Activated CD8-positive, alpha-beta T cell treated with anti-CD3 and anti-CD28 coated beads for 36 hours (primary cell): ENCODE measurements at places on chromosomes 11 and 22. TPM values are rescaled to one million over a fixed set of nuclear protein-coding genes. Genes with fewer than 3 reads are reported as not detected.

DNA sequence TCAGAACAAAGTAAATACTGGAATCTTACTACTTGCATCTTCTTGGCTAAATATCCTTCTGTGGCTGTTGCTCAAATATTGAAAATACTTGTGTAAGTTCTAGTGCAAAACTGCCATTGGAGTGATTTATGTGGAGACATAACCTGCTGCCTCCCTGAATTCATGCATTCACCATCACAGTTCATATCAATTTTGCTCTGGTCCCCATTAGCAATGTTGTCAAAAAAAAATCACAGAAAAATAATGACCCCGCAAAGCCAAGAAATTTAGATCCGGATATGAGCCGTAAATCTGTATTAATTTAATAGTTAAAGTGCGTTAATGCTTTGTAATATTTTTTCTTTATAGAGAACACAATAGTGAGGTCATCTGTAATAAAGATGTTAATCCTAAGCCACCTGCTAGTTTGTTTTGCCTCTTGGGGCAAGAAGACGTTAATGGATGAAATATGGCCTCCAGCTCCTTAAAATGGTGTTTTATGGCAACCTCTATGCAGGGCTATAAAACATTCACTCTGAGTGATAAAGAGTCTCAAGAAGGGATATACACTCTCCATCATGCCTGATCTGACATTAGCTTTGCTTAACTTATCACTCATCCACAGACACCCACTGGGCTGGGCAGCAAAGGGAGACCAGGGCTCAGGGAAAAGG is 255.9 kb downstream of the INSC start:
- peaks cover 7% of the 10 kb centered on the region for H3K27me3 ChIP-seq
- H3K4me3 ChIP-seq, result no peak overlapping the region
- no peak overlapping the region for H3K27ac ChIP-seq
- no peaks in the 10 kb centered on the region for H3K4me1 ChIP-seq

- H3K27me3 ChIP-seq, result peaks cover 17% of the 10 kb centered on the region
- peaks cover 5% of the 10 kb centered on the region for H3K36me3 ChIP-seq
- DNase-seq, result no peak
- peaks cover 8% of the 10 kb centered on the region for H3K4me1 ChIP-seq
- no peak overlapping the region for H3K27ac ChIP-seq
Measured at GRCh38 chr11:16891964-16892363, 122.2 kb downstream of the PLEKHA7 start.

GRCh38 chr22:50302564-50302963 is 4.9 kb downstream of the PLXNB2 start:
- H3K4me1 ChIP-seq, result peaks cover 12% of the 10 kb centered on the region
- no peaks in the 10 kb centered on the region for H3K36me3 ChIP-seq
- H3K27ac ChIP-seq, result no peak overlapping the region
- H3K27me3 ChIP-seq, result peaks cover 16% of the 10 kb centered on the region
- no peak for DNase-seq

DNA sequence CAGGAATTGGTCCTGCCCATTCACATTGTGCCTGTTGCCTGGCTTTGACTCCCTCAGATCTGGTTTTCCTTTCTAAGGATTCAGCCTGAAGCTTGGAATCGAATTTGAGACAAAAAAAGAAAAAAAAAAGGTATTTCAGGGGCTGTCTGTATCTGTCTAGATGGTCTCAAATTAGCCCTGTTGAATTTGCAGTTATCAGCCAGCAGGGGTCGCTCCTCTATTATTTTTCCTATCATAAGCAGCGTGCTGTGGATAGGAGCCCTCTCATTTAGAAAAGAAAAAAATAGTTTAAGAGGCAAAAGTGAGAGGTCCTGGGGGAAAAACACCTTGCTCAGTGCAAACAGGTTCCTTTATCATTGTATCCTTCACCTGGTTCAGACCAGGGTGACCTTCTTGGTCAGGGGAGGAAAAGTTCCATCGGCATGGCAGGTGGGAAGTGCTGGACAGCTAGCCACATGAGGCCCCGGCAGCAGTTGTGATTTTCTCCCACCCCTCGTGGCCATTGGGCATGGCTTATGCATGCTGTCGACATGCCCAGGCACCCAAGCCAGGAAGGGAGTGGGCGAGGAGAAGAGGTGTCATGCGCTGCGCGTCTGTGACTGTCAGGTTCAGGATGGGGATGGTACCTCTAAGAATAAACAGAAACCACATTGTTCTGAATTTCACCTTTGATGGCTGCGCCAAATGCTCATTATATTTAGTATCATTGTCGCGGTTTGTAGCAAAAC is 13.1 kb downstream of the OR5AK2 start:
- DNase-seq, result peak; percentile 2
- no peak overlapping the region for H3K4me3 ChIP-seq
- no peak overlapping the region for H3K27ac ChIP-seq
- no peaks in the 10 kb centered on the region for H3K4me1 ChIP-seq
- no peaks in the 10 kb centered on the region for H3K36me3 ChIP-seq
- no peaks in the 10 kb centered on the region for H3K27me3 ChIP-seq

DNA sequence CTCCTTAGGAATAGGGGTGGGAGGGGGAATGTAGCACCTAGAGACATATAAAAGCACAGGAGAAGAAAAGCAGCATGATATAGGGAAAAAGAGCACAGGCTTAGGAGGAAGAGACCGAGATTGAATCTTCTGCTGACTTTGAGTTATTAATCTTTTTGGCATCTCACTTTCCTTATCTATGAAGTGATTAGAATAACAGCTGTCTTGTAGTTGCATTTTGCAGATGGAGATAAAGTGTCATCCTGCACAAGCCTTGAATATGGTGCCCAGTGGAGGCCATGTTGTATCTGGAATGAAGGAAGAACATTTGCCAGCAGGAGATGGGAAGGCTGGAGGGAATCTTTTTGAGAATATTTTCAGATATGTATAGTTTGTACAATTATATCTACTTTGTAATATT is 594.7 kb downstream of the NELL1 start:
- H3K36me3 ChIP-seq, result no peaks in the 10 kb centered on the region
- no peaks in the 10 kb centered on the region for H3K4me1 ChIP-seq
- H3K4me3 ChIP-seq, result no peak overlapping the region
- DNase-seq, result no peak
- no peak overlapping the region for H3K27ac ChIP-seq
- H3K27me3 ChIP-seq, result no peaks in the 10 kb centered on the region

GRCh38 chr11:107247167-107247861 is 210.3 kb downstream of the CWF19L2 start:
- H3K27me3 ChIP-seq, result no peaks in the 10 kb centered on the region
- H3K4me3 ChIP-seq, result no peak overlapping the region
- no peak for DNase-seq
- no peak overlapping the region for H3K27ac ChIP-seq
- no peaks in the 10 kb centered on the region for H3K36me3 ChIP-seq

- H3K27me3 ChIP-seq, result peaks cover 6% of the 10 kb centered on the region
- no peak for DNase-seq
- H3K36me3 ChIP-seq, result no peaks in the 10 kb centered on the region
- no peaks in the 10 kb centered on the region for H3K4me1 ChIP-seq
Measured at GRCh38 chr11:112410325-112410724, 149.7 kb upstream of the PLET1 start.

DNA sequence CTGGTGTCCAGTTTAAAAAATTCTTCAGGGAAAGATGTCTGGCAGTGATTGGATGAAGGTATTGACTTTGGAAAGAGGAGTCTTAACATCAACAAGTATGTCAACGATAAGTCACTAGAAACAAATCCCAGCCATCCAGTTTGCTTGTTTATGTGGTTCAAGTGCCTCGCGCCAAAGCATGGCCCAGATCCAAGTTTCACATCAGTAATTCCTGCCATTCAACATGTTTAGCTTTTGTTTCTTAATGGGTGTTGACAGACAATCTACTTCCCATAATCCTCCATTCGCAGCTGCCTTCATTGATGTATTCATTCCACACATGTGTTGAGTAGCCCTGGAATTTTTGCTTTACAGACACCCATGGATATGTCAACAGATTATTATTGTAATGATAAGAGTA is 77.8 kb downstream of the UBASH3B start:
- no peaks in the 10 kb centered on the region for H3K27me3 ChIP-seq
- no peak overlapping the region for H3K27ac ChIP-seq
- peaks cover 9% of the 10 kb centered on the region for H3K36me3 ChIP-seq
- DNase-seq, result no peak
- H3K4me1 ChIP-seq, result peaks cover 53% of the 10 kb centered on the region

- DNase-seq, result peak; percentile 58
- H3K4me1 ChIP-seq, result peaks cover 28% of the 10 kb centered on the region
- H3K27ac ChIP-seq, result no peak overlapping the region
- no peak overlapping the region for H3K4me3 ChIP-seq
- H3K27me3 ChIP-seq, result peaks cover 12% of the 10 kb centered on the region
Measured at GRCh38 chr11:18768472-18768901, 23.1 kb downstream of the PTPN5 start.

DNA sequence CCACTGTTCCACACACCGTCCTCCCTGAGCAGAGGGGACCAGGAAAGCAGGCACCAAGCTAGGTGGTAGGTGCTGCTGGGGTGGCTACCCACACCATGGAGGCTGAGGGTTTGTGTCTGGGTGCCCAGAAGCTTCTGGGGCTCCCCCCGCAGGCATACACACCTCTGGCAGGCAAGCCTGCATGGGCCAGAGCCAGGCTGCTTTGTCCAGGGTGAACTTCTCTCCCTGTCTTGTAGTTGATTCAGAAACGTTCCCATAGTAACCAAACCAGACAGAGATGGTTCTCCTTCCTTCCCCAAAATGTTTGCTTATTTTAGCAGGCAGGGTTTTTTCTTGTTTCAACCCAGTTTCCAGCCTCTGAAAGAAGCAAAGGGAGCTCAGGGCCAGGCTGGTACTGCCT is 40.9 kb upstream of the SUSD2 start:
- peaks cover 66% of the 10 kb centered on the region for H3K4me1 ChIP-seq
- peaks cover 34% of the 10 kb centered on the region for H3K36me3 ChIP-seq
- H3K27ac ChIP-seq, result no peak overlapping the region

- no peak for DNase-seq
- H3K36me3 ChIP-seq, result no peaks in the 10 kb centered on the region
- H3K27me3 ChIP-seq, result no peaks in the 10 kb centered on the region
- H3K4me3 ChIP-seq, result no peak overlapping the region
Measured at GRCh38 chr22:33811686-33812085, 108.6 kb downstream of the LARGE1 start.

The TRIOBP gene
- 17.8 TPM for total RNA-seq

The SCO2 gene
- not detected for total RNA-seq

The CTNND1 gene
- total RNA-seq, result 7.9 TPM
